Naive thymus-derived CD4-positive, alpha-beta T cell (primary cell): ENCODE measurements at places on chromosomes 3 and 15. TPM values are rescaled to one million over a fixed set of nuclear protein-coding genes. Genes with fewer than 3 reads are reported as not detected.

DNA sequence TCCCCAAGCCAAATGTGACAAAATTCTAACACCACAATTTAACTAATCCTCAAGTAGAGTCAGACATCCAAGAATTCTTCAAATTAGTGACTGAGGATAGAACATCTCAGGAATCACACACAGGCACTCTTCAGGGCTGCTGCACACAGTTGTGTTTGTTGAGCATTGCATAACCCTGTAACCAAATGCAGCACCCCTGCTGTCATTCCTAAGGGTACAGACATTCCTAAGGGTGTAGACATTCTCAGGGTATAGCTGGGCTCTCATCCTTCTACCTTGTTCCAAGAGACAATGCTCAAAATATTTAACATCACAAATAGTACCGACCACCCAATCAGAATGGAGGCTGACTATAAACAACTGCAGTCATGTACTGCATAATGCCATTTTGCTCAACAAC lies 107.1 kb upstream of the UBE2E2 start:
- H3K36me3 ChIP-seq, result no peaks in the 10 kb centered on the region
- no peak overlapping the region for H3K27ac ChIP-seq
- DNase-seq, result no peak
- H3K27me3 ChIP-seq, result no peaks in the 10 kb centered on the region

The LYZL4 gene
- not detected for total RNA-seq

The FBXL2 gene
- total RNA-seq, result not detected

The TGM5 gene
- not detected for total RNA-seq

GRCh38 chr3:104887069-104887468 lies 479.6 kb upstream of the ALCAM start:
- no peak overlapping the region for H3K4me3 ChIP-seq
- no peak overlapping the region for H3K27ac ChIP-seq
- DNase-seq, result no peak

DNA sequence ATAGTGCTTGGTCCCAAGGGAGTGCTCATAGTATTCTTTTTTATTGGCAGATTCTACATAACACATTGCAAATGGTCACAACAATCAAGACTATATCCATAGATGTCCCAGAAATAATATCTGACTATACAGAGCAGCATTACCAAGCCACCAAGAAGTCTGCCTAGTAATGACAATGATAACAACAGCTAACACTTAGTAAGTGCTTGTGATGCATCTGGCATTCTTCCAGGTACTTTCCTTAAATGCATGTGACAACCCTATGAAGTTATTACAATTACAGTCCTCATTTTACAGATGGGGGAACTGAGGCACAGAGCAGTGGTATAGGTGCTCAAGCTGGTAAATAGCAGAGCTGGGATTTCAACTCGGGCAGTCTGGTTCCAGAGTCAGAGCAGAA lies 49.6 kb upstream of the ICE2 start:
- peaks cover 19% of the 10 kb centered on the region for H3K4me1 ChIP-seq
- H3K36me3 ChIP-seq, result peaks cover 4% of the 10 kb centered on the region
- peak overlapping the region; percentile 56 for H3K27ac ChIP-seq

DNA sequence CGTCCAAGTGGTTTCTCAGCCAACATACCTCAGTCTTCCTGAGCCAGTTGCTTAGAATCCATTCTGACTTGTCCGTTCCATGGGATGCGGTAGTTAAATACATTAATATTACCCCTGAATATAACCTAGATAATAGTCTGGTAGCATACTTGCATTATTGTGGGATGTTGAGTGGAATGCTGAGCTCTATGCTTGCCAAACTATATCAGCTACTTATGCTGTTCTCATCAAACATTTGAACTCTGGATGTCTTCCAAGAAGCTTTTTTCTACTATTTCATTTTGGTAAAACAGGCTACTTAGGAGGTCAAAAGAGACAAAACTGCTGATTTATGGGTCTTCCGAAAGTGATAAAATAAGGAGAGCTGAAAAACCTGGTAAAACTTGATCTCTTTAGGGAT lies 429.5 kb downstream of the NAALADL2 start:
- no peak overlapping the region for H3K4me3 ChIP-seq
- no peaks in the 10 kb centered on the region for H3K27me3 ChIP-seq
- no peak overlapping the region for H3K27ac ChIP-seq
- H3K4me1 ChIP-seq, result no peaks in the 10 kb centered on the region

The RAP2B gene
- total RNA-seq, result 24.3 and 24.8 TPM in 2 replicates

The ZMYND10 gene
- 3.1 TPM for total RNA-seq

The FHIT gene
- total RNA-seq, result 53.4 and 58.9 TPM in 2 replicates
